Camera-type eye (tissue), 1 donor: ENCODE measurements at places on chromosomes 16 and 17. TPM values are rescaled to one million over a fixed set of nuclear protein-coding genes. Genes with fewer than 3 reads are reported as not detected.

Gene TRAPPC2L
- total RNA-seq, result 25.8 TPM

Gene EVPLL
- total RNA-seq, result 0.33 TPM

Gene EXOSC6
- total RNA-seq, result 42.2 TPM

Gene SLC12A3
- total RNA-seq, result not detected

Gene GRAPL
- total RNA-seq, result 2.6 TPM

Gene MPP3
- 21.7 TPM for total RNA-seq

Gene NEUROD2
- total RNA-seq, result 3.7 TPM

Gene RNF43
- 4.8 TPM for total RNA-seq

Gene SENP3
- 54.2 TPM for total RNA-seq

Gene EPX
- not detected for total RNA-seq

Gene C17orf107
- 9.5 TPM for total RNA-seq

Gene NEURL4
- 38.8 TPM for total RNA-seq

Gene VTN
- total RNA-seq, result 7.7 TPM

Gene KIF19
- total RNA-seq, result 18.6 TPM

Gene EVI2A
- total RNA-seq, result 2.3 TPM

Gene FNDC8
- total RNA-seq, result not detected

Gene FN3K
- 19.8 TPM for total RNA-seq

Gene RNU2-1
- not detected for total RNA-seq

Gene KATNIP
- 69.2 TPM for total RNA-seq

Gene SOST
- 0.22 TPM for total RNA-seq

Gene PIK3R5
- 2.9 TPM for total RNA-seq

Gene KRTAP2-2
- total RNA-seq, result not detected

Gene SPIRE2
- total RNA-seq, result 16.1 TPM

Gene RHBDL1
- total RNA-seq, result 4.3 TPM

Gene METTL22
- total RNA-seq, result 50.0 TPM

Gene TMEM238L
- not detected for total RNA-seq

Gene ITGAD
- total RNA-seq, result not detected

Gene MAF
- 34.6 TPM for total RNA-seq

Gene TELO2
- total RNA-seq, result 26.3 TPM

Gene CRAMP1
- 17.8 TPM for total RNA-seq

Gene HEATR9
- not detected for total RNA-seq

Gene NPIPA7
- 3.7 TPM for total RNA-seq

Gene KRTAP3-1
- total RNA-seq, result not detected

Gene HES7
- not detected for total RNA-seq

Gene KRT33A
- not detected for total RNA-seq

Gene INO80E
- 72.5 TPM for total RNA-seq

Gene FBXW10
- total RNA-seq, result 0.38 TPM

Gene TNRC6C
- 41.8 TPM for total RNA-seq

Gene KCNH6
- 24.6 TPM for total RNA-seq

Gene PRAC2
- not detected for total RNA-seq

Gene KRT33B
- not detected for total RNA-seq

Gene NPW
- 2.0 TPM for total RNA-seq

Gene GPR139
- total RNA-seq, result 0.38 TPM

Gene CD300LG
- total RNA-seq, result 0.38 TPM
